ENCODE measurements at places on chromosomes 6 and 20.

GRCh38 chr6:3372912-3373554 lies 83.8 kb downstream of the SLC22A23 start:
- DNase-seq = no peak

DNA sequence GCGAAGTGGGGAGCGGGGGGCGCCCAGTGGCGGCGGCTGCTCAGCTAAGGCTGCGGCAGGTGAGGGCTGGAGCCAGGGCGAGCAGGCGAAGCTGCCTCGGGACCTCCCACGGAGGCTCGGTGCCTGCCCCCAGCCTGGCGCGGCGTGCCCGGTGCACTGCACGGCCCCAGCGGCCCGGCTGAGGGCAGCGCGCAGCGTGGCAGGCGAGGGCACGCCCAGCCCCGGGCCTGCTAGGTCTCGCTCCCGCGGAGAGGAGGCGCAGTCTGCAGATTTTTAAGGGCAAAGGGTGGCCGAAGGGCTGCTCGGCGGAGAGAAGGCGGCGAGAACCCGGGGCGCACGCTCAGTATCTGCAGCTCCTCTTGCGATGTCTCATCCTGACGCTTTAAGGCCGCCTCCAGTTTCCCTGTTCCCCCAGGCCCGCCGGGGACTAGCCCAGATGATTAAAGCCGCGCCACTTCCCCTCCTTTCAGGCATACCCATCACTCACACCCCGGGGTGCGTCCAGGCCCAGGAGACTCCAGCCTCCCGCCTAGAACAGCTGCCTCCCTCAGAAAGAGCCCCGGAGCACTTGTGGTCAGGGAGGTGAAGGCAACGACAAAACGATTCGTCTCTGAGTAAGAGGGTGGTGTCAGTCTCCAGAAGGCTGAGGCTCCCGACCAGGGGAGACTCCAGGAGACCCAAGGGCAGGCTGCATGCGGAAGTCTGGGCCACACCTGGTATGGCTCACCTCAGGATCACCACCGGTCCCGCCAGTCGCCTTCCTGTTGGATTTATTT lies at the start of gene FERMT1:
Gene FERMT1 (minus strand): TSS at position 158 of the 776 bp plus-strand sequence. CDS start 3,476 bp downstream, outside the sequence.
- no peak for DNase-seq

DNA sequence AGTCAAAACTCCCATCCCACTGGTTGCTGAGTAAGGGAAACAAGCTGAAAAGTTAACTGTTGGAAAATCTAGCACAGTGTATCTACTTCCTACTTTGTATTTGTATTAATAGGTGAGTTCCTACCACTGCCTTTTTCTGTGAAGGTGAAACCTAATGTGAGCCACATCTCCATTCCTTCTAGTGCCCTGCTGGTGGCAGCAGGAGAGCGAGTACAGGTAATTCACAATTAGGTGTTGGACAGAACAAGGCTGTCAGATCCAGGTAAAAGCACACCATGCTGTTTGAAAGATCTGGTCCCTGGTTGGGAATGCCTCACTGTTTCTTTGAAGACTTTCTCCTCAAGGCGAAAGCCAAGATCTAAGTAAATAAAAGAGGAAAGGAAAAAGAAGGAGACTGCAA lies 528.4 kb downstream of the PKHD1 start:
- DNase-seq = no peak

- no peak for DNase-seq
Measured at GRCh38 chr6:139050770-139051313, 22.3 kb downstream of the ABRACL start.

DNA sequence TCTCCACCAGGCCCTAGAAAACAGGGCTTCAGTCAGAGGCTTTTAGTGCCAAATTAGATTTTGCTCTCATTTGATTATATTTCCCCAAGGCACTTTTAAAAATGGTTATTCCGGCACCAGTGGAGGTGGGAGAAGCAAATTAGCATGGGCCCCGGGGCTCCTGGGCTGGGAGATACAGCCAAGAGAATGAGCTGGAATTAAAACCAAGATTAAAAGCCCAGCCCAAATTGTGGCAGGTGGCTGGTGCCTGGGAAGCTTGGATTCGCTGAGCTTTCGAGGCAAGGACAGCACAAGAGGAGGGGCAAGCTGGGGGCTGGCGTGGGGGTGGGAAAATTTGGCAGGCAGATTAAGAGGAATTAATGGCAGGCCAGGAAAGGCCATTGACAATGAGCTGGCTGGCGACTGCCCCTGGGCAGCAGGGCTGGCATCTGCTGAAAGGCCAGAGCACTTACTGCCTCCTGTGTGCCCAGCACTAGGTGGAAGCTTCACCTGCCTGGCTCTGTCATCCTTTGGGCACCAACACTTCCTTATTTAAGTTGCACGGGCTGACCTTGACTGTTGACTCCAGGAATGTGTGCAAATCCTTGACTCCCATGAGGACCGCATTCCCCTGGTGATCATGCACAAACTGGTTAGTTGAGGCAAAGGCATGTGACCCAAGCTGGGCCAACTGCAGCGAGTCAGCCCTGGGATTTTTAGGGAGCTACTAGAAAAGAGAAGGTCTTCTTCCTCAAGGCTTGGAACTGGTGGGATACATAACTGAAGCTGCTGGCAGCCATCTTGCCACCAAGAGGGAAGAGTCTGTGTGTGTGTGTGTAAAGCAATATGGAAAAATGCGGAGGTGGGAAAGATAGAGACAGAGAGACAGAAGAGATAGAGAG lies 76.1 kb downstream of the SULF2 start:
- no peak for DNase-seq

GRCh38 chr6:127180426-127180825 lies 62.0 kb downstream of the RSPO3 start:
- no peak for DNase-seq

DNA sequence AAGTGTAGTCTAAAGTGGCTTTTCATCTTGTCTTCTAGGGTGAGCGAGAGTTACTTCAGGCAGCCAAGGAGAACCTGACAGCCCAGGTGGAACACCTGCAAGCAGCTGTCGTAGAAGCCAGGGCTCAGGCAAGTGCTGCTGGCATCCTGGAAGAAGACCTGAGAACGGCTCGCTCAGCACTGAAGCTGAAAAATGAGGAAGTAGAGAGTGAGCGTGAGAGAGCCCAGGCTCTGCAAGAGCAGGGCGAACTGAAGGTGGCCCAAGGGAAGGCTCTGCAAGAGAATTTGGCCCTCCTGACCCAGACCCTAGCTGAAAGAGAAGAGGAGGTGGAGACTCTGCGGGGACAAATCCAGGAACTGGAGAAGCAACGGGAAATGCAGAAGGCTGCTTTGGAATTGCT lies 27.1 kb downstream of the C20orf173 start:
- DNase-seq = no peak

DNA sequence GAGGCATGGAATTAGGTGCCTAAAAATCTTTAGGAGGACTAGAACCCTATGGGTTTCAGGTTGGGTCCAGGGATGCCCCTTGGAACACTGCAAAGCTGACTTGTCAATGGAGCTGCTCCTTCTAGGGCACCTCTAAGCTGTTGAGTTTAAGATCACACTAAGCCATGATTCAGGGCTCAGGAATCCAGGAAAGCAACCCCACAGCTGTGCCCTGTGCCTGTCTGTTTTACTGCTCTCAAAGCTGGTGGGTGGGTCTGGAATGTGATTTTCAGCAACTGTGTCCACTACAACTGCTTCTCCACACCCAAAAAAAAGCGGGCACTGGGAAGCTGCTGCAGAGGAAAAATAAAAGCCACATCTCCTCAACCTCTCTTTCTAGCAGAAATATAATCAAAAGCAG lies 310.4 kb upstream of the MOCS1 start:
- DNase-seq = no peak

DNA sequence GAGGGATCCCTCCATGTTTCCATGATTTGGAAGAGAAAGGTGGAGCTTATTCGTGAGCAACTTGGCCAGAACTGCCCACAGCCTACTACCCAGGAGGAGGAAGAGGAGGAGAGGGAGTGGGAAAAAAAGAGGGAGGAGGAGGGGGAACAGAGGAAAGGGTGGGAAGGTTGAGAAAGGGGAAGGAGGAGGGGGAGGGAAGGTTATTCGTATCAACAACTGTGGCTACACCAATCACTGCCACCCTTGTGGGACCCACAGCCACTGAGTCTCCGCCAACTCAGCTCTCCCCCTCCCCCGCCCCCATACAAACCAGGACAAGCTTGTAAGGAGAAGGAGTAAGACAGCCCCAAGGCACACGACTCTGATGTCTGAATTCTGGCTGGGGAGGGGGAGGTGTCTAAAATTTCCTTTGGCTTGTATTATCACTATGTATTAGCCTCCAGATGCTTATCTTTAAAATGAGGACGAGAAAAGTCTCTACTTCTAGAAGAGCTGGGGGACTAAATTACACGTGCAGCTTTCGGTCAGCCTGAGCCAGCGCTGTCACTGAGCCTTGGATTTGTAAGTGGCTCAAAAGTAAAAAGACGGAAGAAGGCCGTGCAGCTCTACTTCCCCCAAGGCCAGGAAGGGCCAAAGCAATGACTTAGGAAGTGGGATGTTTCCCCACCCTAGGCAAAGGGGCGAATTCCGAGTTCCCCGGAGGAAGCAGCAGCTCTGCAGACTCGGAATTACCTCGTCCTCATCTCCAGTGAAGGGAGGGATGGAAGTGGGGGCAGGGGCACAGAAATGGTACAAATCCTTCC lies 1.0 kb downstream of the FKBP1A start:
- no peak for DNase-seq

DNA sequence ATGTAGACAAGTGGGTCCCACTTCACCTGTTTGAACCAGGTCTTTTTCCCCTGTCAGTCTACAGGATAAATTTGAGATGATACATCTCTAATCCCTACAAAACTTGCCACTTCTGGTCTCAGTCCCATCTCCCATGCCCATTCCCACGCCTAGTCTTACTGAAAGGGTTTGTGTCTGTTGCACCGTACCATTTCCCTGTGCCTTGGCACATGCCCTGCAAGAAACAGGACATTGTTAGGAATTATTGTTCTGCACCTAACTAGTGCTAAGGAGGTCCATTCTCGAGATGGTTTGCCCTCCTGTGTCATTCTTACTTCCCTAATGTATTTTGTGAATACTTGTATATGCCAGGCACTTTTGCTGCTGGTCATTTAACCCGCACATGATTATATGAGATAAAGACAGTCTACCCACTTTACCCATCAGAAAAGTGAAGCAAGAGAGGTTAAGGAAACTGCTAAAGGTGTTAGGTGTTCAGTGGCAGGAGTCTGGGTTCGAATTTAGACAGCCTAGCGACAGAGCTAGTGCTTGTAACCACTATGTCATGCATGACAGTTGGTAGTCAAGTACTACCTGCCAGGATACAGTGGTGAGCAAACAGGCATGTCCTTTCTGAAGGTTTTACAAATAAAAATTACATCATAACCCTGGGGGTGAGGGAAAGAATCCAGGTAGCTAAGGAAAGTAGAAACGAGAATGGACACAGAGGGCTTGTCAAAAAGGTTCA lies 12.7 kb downstream of the FAM217A start:
- no peak for DNase-seq

GRCh38 chr20:62220666-62221568 lies 839 bp upstream of the HRH3 start:
- no peak for DNase-seq

Measured in substantia nigra (tissue), 51 donors.